NCI-H2029 treated with DMSO at 0.1 percent for 48 hours (cell line): ENCODE measurements at places on chromosomes 12 and 14.

- no peak for DNase-seq
Observed at GRCh38 chr14:69741055-69741454, 25.9 kb upstream of the SRSF5 start.

GRCh38 chr14:71290960-71291466, 383.8 kb downstream of the PCNX1 start:
- no peak for DNase-seq

DNA sequence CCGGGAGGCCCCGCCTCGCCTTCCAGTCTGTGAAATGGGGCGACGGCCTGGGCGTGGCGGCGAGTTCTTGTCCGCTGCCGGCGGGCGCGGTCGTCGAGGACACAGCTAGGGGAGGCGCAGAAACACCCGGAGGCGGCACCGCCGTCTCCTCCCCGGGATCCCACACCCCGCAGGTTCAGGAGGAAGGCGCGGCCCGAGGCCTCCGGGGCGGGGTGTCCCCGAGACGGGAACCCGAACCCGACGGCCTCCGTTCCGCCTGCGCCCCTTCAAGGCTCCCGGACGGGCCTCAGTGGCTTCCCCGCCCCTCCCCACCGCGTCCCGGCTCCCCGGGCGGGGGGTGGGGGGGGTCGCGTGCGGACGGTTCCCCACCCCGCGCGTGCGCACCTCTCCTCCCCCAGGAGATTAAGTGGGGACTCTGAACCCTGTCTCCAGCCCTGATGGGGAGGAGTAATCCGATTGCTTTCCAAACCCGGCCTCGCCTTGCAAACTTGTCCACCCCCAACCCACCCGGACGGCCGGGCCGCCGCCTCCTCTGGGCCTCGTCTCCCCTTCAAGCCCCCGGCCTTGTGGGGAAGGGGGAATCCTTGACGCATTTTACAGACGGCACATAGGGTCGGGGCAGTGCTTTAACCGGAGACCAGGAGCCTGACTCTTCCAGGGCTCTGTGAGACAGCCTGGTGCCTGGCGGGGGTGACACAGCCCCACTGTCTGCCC, 35.3 kb upstream of the ANKRD9 start:
- DNase-seq, result no peak

- DNase-seq, result no peak
Observed at GRCh38 chr14:66137081-66137480, 349.1 kb upstream of the CCDC196 start.

DNA sequence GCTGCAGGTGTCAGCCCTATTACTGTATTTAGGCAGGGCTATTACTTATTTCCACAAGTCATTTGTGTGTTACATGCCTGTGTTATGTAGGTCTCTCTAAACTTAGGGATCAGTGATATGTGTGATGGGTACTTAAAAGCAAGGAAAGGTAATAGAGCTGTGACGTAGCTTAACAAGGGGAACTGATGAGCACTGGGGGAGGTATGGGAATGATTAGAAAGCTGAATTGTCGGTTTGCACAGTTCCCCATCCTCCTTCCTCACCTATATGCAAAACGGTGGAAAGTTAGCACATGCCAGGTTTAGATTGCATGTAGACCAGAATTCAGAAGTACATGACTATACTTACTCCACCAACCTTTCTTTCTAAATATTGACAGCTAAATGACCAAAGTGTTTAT, 494.3 kb upstream of the GARIN6 start:
- no peak for DNase-seq

GRCh38 chr12:55041345-55042055, 21.7 kb downstream of the NEUROD4 start:
- DNase-seq, result no peak

DNA sequence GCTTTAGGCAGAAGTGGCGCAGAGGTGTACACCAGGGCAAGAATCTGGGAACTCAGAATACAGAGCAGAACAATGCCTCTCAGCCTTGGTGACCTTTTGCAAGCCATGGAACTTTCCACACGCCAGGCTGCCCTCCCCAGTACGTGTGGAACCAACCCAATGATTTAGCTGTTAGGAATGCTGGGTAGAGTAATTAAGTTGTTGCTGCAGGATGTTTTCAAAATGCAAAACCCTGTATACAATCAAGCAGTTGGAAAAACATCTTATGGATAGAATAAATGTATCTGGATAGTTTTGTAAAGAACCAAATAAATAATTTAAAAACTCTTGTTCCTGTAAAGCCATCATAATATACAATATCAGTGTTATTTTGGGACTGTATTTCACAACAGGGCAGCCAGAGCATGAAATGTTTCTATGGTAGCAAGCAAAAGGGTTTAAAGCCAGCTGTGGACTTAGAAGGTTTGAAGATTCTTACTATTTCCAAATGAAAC, 19.4 kb downstream of the PPP1R36 start:
- DNase-seq, result no peak

GRCh38 chr12:45191239-45191638, 24.7 kb upstream of the ANO6 start:
- DNase-seq, result no peak

- no peak for DNase-seq
Observed at GRCh38 chr14:89259951-89260609, 157.0 kb downstream of the FOXN3 start.
